ENCODE measurements at places on chromosomes 7 and 10. TPM values are rescaled to one million over a fixed set of nuclear protein-coding genes. Genes with fewer than 3 reads are reported as not detected.

DNA sequence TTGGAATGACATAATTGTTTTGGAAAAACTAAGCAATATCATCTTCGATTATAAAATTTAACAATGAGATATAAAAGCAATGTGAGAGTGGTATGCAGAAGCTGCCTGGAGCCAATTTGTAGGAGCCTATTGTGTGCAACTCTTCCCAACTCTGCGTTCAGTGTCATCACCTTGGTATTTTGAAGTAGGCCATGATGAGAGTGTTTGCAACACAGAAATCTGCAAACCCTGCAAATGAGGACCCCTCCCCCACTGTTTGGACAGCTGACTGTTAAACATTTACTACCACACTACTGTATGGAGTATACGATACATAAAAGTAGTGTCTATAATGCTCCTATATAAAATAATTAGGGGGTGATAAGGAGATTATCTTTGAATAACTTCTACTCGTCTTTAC lies 531.3 kb downstream of the ATRNL1 start:
- H3K36me3 ChIP-seq, result no peaks in the 10 kb centered on the region
- DNase-seq, result no peak
- no peaks in the 10 kb centered on the region for H3K4me1 ChIP-seq
- H3K4me3 ChIP-seq, result no peak overlapping the region

DNA sequence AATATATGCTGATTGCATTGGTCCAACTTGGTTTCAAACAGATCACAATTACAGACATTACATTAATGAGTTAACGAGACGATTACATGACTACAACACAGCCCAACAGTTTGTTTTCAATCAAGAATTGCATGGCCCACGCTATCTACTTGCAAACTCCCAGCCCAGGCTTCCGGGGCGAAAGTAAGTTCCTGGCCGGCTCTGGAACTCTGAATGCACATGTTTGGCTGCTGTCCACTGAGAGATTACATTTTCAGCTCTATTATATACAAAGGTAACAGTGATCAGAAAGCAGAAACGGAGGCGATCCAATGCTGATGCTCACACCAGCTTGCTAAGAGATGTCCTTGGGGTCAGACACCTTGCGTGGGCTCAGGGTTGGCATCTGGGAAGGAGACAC lies 206.3 kb downstream of the FANK1 start:
- no peak overlapping the region for H3K4me3 ChIP-seq
- H3K27ac ChIP-seq, result no peak overlapping the region
- no peaks in the 10 kb centered on the region for H3K27me3 ChIP-seq
- H3K36me3 ChIP-seq, result no peaks in the 10 kb centered on the region

The ZNF25 gene
- 8.1 TPM for total RNA-seq

- H3K4me1 ChIP-seq, result peaks cover 6% of the 10 kb centered on the region
- no peak for DNase-seq
- peaks cover 11% of the 10 kb centered on the region for H3K27me3 ChIP-seq
Observed at GRCh38 chr10:4541292-4541691, 284.7 kb upstream of the AKR1E2 start.

DNA sequence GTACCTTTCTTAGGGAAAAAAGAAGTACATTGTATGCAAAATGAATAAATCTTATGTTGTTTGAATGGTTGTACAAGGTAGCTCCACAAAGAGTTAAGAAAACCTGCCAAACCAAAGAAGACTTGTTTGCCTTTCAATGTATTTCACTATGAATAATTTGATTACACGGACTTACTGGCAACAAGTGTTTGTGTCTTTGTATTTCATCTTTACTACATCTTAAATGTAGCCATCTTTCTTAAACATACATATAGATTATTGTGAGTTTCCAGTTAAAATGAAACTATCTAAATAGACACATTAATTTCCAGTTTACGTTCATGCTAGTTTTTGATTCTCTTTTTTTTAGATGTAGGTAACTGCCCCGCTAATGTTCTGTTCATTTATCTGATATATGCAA lies 2.8 kb downstream of the PRKG1 start:
- no peak for DNase-seq
- H3K4me3 ChIP-seq, result no peak overlapping the region
- H3K27ac ChIP-seq, result no peak overlapping the region

- DNase-seq, result no peak
- H3K27me3 ChIP-seq, result peaks cover 2% of the 10 kb centered on the region
- H3K4me3 ChIP-seq, result no peak overlapping the region
- H3K27ac ChIP-seq, result no peak overlapping the region
- H3K4me1 ChIP-seq, result peaks cover 19% of the 10 kb centered on the region
Observed at GRCh38 chr7:36663481-36663880, 60.8 kb downstream of the AOAH start.

The PLEKHS1 gene
- 0.05 TPM for total RNA-seq

The CALCR gene
- total RNA-seq, result not detected

The TBC1D12 gene
- 0.73 TPM for total RNA-seq

DNA sequence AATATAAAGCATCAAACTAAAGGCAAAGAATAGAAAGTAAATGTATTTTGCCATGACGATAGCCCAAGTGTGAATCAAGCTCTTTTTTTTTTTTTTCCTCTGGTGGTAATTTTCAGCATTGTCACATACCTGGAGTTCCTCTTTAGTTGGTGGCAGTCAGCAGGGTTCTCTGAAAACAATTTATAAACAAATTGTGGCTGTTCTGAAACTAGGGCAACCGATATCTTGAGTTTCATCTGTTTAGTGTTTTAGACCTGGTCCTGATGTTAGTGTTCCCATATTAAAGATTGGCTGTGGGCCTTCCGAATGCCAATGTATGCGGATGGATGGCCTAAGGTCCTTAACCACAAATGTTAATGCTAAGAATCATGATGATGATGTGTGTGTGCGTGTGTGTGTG lies 713.1 kb downstream of the GATA3 start:
- no peak overlapping the region for H3K27ac ChIP-seq
- H3K36me3 ChIP-seq, result no peaks in the 10 kb centered on the region
- no peaks in the 10 kb centered on the region for H3K4me1 ChIP-seq
- no peaks in the 10 kb centered on the region for H3K27me3 ChIP-seq

- H3K4me3 ChIP-seq, result no peak overlapping the region
- no peaks in the 10 kb centered on the region for H3K36me3 ChIP-seq
- H3K4me1 ChIP-seq, result peaks cover 31% of the 10 kb centered on the region
- peak overlapping the region; percentile 80 for H3K27ac ChIP-seq
- H3K27me3 ChIP-seq, result peaks cover 25% of the 10 kb centered on the region
Observed at GRCh38 chr7:50196719-50197118, 103.7 kb upstream of the ZPBP start.

- H3K4me1 ChIP-seq, result no peaks in the 10 kb centered on the region
- DNase-seq, result no peak
- no peak overlapping the region for H3K27ac ChIP-seq
- H3K36me3 ChIP-seq, result no peaks in the 10 kb centered on the region
Observed at GRCh38 chr7:103894656-103895596, 94.5 kb downstream of the RELN start.

The C10orf120 gene
- not detected for total RNA-seq

DNA sequence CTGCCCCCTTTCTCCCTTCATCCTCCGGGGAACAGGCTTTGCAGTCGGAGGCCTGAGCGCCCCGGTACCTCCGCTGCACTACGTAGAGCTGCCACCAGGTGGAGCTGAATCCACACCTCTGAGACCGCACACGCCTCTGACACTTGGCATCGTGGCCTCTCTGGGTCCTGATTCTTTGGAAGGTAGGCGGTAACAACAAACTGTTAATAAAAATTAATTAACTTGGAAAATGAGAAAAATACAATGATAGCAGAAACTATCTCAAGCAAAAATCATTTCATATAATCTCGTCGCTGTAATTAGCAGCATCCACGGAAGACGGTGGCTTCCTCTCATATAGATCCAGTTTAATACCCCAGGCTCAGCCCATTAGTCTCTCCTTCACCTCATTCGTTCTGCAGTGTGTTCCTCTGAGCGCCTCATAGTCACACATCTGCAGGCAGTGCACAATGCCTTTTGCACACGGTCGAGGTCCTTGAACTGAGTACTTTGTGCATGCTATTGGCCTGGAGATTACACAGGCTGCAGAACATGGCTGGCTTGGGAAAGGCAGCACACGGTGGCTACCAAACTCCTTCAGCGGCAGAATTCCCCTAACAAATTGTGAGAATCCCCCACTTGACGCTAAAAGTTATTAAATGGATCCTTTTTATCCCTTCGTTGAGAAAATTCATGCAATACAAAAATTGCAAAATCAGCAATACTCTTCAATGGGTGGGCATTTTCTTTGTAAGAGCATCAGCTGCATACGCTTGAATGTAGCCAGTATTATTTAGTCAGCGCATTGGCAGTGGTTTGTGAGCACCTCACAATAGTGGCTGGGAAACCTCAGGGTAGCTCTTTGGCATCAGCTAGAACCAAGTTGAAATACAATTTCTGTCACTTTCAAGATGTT lies 18.7 kb downstream of the OR9A2 start:
- peaks cover 12% of the 10 kb centered on the region for H3K27me3 ChIP-seq
- no peak overlapping the region for H3K4me3 ChIP-seq
- no peaks in the 10 kb centered on the region for H3K36me3 ChIP-seq
- peaks cover 5% of the 10 kb centered on the region for H3K4me1 ChIP-seq
- H3K27ac ChIP-seq, result no peak overlapping the region

The TSPAN12 gene
- not detected for total RNA-seq

GRCh38 chr10:102220612-102221011 lies 5.5 kb upstream of the ELOVL3 start:
- DNase-seq, result no peak
- H3K36me3 ChIP-seq, result no peaks in the 10 kb centered on the region
- H3K27ac ChIP-seq, result no peak overlapping the region
- peaks cover 28% of the 10 kb centered on the region for H3K27me3 ChIP-seq

Measured in activated T-helper 1 cell treated with anti-CD3 and anti-CD28 coated beads, Interleukin-12 subunit alpha, Interleukin-12 subunit beta, Interleukin-2, Interleukin-4 antibody, amounts not matched to agents 30 ng/mL and 10 ng/mL and 1 ng/mL, durations not matched to agents 14 hours and 24 hours and 36 hours (primary cell).